ENCODE measurements at places on chromosomes 3 and 15.

DNA sequence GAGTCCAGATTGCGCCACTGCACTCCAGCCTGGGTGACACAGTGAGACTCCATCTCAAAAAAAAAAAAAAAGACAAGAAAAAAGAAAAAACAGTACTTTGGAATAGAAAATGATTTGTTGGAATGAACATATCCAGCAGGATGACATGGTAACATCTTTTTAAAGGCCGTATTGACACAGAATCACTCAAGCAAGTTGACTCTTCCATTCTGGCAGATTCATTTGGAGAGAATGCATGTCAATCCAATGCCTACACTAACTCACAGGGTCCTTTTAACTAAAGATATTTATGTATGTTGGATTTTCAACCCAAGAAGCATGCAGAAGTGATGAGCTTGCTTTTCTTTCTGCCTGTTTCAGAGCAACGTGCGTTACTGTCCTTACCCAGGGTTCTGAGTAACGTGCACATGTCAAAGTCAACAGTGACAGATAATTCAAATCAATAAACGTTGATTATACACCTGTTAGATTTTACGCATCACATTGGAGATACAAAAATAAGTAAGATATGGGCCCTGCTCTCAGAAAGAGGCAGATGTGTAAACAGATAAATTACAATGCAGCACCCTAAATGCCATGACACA is 77.1 kb upstream of the FNDC3B start:
- DNase-seq: no peak

GRCh38 chr15:41811432-41812195 is 16.3 kb upstream of the JMJD7 start:
- DNase-seq: peak; percentile 60

DNA sequence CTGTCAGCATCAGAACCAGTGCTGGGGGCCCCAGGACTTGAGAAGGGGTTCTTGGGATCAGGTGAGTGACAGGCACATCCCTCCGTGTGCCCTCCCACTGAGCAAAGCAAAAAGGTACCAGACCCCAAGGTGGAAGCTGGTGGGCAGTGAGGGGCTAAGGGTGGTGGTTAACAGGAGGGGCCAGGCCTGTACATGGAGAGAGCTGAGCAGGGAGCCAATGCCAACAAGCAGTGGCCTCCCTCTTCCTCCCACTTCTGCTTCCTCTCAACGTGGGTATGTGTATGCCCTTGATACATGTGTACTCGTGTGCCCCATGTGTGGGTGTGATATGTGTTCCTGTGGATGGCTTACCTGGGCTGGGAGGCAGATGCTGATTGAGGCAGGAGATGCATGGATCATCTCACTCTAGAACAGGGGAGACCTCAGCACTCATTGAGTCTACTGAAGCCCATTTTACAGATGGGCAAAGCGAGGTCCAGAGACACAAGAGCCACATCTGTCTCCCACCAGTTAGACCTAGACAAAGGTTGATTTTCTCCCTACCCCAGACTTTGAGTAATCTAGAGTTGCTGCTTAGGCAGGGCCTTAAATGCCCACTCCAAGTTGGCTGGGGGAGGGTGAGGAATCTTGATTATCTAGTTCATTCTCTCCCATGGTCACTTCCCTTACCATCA is 945 bp downstream of the VIPR1 start:
- no peak for DNase-seq

- DNase-seq: no peak
Observed at GRCh38 chr3:114899186-114899931, 247.7 kb downstream of the ZBTB20 start.

DNA sequence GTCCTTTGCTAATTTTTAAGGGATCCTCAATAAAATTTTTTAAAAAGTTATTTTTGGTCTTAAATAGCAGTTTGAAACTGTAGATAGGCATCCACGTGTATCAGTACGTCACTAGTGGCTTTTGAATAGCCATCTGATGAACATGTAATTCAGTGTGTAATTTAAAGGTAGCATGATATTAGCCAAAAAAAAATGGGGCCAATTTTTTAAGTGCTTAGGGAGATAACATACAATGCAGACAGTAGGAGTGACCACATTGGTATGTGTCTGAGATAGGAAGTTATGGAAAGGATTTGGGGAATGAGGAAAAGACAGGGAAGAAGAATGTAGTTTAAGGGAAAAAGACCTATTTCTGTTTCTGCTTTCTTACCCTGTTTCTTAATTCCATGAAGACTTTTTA is 2.5 kb downstream of the AP4E1 start:
- no peak for DNase-seq

GRCh38 chr3:16697443-16698147 is 92.4 kb upstream of the DAZL start:
- no peak for DNase-seq

DNA sequence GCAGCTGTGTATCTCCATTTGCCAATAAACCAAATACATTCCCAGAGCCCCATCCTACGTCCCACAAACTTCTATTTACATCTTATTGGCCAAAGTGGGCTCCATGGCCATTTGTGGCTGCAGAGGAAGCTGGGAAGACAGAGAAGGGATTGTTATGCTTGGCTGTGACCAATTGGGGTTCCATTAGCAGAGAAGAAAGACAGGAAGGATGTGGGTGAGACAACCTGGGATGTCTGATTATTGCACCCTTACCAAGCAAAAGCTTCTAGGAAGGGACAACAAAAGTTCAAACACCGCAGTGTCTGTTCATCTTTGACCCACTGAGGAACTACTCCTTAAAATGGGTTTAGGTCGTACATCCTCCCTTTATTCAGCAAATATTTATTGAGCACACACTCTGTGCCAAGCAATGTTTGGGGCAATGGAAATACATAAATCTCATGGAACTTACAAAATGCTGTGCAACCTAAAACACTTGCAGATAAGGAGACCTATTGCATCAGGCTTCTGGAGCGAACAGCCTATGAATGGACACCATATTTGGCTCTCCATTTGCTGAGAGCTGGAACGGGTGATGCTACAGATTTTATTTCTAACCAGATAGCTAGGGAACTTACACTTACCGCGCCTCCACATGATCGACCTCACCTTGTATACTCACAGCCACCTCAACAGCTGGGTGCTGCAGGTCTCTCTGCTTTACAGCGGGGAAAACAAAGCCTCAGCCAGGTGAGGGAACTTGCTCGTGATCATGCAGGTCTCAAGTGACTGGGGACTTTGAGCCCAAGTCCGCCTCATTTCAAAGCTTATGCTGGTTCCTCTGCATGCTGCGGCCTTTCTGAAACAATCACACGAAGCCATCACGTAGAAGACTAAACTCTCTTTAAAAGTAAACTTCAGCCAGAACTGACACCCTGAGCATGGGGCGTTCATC is 21.4 kb upstream of the NR2E3 start:
- no peak for DNase-seq

GRCh38 chr15:84835661-84836337 is 18.6 kb downstream of the ALPK3 start:
- no peak for DNase-seq

DNA sequence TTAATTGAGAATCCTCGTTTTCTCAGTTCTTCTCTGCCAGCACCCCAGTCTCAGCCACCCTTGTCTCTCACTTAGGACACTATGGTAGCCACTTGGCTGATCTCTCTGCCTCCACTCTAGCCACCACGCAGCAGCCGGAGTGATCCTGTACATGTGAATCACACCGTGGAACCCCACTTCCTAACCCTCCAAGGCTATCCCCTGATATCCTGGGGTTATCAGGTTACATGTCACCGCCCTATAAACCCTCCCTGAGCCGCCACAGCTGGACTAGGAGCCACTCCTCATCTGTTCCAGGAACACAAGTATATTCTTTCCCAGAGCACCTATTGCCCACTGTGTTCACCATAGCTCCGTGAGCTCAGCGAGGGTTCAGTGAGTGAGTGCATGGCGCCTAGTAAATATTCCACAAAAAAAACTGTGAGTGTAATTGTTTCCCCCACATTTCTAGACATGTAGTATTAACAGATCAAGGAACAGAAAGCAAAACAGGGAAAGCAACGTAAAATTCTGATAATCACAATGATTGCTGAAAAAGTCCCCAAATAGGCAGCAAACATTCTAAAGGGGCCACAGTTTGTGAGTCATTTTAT is 661 bp upstream of the PARP14 start:
- DNase-seq: no peak

DNA sequence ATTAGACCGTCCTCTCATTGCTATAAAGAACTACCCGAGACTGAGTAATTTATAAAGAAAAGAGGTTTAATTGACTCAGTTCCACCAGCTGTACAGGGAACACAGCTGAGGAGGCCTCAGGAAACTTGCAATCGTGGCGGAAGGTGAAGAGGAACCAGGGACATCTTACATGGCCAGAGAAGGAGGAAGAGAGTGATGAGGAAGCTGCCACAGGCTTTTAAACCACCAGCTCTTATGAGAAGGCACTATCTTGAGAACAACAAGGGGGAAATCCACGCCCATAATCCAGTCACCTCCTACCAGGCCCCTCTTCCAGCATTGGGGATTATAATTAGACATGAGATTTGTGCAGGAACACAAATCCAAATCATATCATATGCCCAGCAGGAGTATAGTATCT is 138.5 kb downstream of the ALCAM start:
- no peak for DNase-seq

- DNase-seq: peak; percentile 16
Observed at GRCh38 chr3:132730891-132731580, 8.8 kb upstream of the NPHP3 start.

- DNase-seq: no peak
Observed at GRCh38 chr3:172595664-172596393, 72.6 kb upstream of the TNFSF10 start.

GRCh38 chr3:182967218-182968204 is 12.8 kb downstream of the DCUN1D1 start:
- no peak for DNase-seq

GRCh38 chr15:39358441-39359041 is 222.3 kb upstream of the THBS1 start:
- DNase-seq: no peak

DNA sequence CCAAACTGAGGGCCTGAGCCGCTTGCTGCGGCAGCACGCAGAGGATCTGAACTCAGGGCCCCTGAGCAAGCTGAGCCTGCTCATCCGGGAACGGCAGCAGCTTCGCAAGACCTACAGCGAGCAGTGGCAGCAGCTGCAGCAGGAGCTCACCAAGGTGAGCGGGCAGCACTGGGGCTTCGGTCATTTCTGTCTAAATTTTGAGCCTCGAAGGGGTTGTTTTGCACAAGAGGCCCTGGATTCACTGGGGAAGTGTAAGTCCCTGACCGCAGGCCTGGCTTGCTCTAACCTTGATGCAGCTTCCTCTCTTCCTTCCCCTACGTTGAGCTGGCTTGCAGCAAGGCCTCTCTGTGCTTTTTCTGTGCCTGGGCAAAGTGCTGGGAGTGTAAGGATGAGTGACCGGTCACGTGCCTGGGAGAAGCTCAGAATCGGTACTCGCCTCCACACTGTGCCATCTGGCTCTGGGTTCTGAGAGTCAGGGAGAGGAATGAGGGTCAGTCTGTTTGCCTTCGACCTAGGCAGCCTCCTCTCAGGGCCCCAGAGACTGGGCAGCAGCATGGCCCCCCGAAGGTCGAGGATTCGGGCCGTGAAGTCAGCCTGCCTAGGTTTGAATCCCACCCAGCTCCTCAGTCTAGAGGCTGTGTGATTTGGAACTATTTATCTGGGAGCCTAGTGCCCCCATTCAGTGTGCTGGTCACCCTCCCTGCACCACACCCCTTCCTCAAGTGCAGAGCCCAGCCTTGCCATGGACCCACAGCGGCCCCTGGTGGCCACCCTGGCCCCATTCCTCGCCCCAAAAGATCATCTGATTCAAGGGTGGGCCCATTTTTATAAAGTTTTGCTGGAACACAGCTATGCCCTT is 1.4 kb downstream of the FES start:
- no peak for DNase-seq

DNA sequence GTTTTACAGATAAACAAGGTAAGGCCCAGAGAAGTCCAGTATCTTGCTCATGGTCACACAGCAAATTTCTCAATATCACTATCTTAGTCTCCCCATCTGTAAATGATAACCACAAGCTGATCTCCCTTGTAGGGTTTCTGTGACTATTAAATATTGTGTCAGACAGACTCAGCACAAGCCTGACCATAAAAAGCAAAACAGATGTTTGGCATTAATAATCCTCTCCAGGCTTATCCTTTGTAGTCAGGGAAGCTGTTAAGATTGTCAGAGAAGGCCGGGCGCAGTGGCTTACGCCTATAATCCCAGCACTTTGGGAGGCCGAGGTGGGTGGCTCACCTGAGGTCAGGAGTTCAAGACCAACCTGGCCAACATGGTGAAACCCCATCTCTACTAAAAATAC is 173.2 kb upstream of the PRICKLE2 start:
- DNase-seq: no peak

- DNase-seq: no peak
Observed at GRCh38 chr3:174377684-174378083, 481.4 kb upstream of the NAALADL2 start.

GRCh38 chr3:147651107-147651778 is 242.1 kb downstream of the ZIC1 start:
- DNase-seq: no peak

GRCh38 chr3:190012784-190013183 is 107.9 kb downstream of the P3H2 start:
- DNase-seq: no peak

- DNase-seq: no peak
Observed at GRCh38 chr15:42036112-42036905, 15.5 kb upstream of the PLA2G4E start.

- no peak for DNase-seq
Observed at GRCh38 chr3:126546549-126547239, 12.0 kb downstream of the C3orf22 start.

- DNase-seq: no peak
Observed at GRCh38 chr3:54517424-54517823, 395.1 kb downstream of the CACNA2D3 start.

DNA sequence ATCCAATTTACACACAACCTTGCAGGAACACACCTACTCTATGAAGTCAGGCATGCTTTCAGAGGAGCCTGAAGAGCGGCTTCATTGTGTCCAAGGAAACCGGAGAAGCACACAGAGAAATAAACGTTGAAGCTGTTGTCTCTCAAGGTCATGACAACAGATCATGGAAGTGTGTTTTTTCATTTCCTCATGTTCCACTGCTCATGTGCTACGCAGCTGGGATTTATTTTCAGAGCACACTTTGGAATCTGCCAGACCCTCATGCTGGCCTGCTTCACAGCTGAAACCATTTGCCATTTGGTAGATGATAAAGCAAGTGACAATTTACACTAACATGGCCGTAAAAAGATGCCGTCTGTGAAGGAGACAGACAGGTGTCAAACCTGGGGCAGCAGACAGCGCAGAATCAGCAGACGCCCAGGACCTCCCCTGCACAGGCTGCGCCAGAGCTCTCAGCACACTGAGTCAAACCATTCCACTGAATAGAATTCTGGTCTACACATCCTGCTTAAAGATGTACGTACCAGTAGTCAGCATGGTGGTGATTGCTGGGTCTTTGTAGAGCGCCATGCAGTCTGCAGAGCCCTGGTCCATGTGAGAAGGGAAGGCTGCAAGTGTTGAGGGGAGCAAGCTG is 99.3 kb downstream of the ARNT2 start:
- DNase-seq: no peak

- DNase-seq: no peak
Observed at GRCh38 chr3:37943631-37944314, 46.8 kb upstream of the VILL start.

- no peak for DNase-seq
Observed at GRCh38 chr3:49683162-49683561, 6.1 kb downstream of the MST1 start.

Data from SW 1271 (cell line).